ENCODE measurements at places on chromosomes 11 and 22.

DNA sequence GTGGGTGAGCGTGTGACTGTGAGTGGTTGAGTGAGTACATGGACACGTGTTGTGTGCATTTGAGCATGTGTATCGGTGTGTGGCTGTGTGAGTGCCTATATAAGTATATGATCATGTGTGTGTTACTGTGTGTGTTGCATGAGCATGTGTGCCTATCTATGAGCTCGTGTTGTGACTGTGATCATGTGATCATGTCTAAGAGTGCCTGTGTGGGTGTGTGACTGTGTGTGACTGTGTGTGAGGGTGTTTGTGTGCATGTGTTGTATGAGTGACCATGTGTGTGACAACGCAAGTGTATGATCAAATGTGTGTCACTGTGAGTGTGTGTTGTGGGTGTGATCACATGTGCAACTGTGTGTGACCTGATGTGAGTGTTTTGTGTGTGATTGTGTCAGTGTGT is 88.8 kb downstream of the UBASH3B start:
- no peak for DNase-seq

GRCh38 chr11:10674440-10674855 is 19.1 kb downstream of the IRAG1 start:
- no peak for DNase-seq

DNA sequence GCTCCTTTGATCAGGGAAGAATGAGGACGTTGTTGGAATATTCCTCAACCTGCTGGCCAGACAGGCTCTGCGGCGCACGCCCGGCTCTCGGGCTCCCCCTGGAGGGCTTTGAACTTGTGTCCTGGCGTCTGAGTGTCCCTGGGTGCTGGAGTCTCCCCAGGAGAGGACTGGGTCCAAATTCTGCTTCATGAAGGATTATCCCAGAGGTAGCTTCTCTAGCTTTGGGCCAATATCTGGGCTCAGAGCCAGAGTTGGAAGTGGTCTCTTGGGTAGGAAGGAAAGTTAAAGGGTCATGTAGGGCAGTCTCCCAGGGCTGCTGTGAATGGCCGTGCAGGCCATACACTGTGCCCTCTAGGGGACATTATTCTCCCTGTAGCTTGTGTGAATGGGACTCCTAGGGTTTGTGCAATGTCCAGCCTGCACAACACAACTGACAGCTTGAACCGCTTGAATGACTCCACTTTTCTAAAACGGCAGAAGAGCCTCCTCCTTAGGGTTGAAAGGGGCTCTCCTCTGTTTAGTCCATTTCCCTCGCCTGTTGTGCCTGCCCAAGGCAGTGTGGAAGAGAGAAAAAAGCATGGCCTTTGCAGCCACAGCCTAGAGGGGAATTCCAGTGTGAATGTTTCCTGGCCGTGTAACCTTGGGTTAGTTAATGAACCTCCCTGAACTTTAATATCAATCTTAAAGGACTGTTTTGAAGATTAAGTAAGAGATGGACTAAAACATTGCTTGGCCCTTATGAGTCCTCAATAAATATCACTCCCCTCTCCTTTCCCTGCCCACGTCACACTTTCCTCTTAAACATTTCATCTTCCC is 111.2 kb upstream of the THY1 start:
- peak; percentile 54 for DNase-seq

GRCh38 chr11:11553573-11553972 is 68.2 kb downstream of the GALNT18 start:
- DNase-seq, result no peak

GRCh38 chr22:39266398-39267030 is 21.7 kb upstream of the PDGFB start:
- DNase-seq, result peak; percentile 68

DNA sequence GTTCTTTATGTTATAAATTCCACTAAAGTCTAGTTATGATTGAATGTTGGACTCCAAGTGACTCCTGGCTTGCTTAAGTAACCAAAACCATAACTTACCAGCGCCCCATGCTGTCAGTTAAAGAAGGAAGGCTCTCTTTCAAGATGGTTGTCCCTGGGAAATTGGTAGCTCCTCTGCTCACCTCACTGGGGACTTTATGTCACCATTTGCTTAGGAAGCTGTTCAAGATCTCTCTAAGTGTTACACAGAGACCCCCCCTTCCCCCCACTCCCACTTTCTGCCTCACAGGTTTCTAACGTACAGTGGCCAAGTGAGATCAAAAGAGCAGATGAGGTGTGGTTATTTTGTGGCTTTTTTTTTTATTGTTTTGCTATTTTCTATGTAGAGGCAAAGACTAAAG is 301.8 kb downstream of the AASDHPPT start:
- no peak for DNase-seq

DNA sequence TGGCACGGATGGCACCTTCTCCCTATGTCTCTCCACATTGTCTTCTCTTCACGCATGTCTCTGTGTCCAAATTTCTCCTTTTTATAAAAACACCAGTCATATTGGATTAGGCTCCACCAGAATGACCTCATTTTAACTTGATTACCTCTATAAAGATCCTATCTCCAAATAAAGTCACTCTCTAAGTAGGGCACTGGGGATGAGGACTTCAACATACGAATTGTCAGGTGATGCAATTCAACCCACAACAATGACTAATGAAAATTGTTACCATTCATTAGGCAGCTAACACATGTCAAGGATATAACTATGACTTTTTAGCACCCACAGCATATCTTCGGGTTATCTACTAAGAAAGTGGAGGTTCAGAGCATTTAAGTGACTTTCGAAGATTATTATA is 55.5 kb upstream of the USP47 start:
- no peak for DNase-seq

- DNase-seq, result no peak
Measured at GRCh38 chr11:128832121-128832497, 35.0 kb downstream of the KCNJ1 start.

- no peak for DNase-seq
Measured at GRCh38 chr22:41523464-41524221, 20.6 kb downstream of the POLR3H start.

GRCh38 chr11:17798716-17799115 is 64.1 kb downstream of the KCNC1 start:
- no peak for DNase-seq

DNA sequence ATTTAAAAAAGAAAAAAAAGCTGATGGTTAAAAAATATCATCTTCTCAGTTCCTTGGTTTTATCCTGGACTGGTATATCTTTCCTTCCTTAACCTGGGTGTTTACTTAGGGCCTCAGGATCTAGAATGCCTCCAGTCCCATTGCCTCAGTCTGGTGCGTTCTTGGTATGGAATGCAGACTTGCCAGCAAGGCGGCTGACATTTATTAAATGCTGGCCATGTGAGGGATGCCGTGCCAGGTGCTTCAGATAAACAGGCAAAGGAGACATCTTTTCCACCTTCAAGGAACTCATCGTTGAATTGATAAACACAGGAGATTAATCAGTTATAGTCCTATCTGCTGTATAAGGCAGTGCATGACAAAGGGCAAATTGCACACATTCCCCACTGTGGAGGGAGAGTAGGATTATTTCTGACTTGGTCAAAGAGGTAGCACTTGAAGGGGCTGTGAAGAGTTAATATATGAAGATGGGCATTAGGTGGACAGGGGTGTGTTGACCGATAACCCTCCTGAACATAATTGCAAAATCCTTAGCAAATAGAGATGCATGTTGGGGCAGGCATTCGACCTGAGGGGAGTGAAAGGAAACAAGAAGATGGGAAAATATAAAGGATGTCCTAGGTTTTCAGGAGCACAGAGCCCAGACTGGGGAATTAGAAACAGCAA is 54.4 kb downstream of the ALX4 start:
- no peak for DNase-seq

GRCh38 chr22:28674121-28674563 is 5.5 kb downstream of the TTC28 start:
- DNase-seq, result peak; percentile 56

- no peak for DNase-seq
Measured at GRCh38 chr22:22091400-22091878, 108.9 kb upstream of the TOP3B start.

DNA sequence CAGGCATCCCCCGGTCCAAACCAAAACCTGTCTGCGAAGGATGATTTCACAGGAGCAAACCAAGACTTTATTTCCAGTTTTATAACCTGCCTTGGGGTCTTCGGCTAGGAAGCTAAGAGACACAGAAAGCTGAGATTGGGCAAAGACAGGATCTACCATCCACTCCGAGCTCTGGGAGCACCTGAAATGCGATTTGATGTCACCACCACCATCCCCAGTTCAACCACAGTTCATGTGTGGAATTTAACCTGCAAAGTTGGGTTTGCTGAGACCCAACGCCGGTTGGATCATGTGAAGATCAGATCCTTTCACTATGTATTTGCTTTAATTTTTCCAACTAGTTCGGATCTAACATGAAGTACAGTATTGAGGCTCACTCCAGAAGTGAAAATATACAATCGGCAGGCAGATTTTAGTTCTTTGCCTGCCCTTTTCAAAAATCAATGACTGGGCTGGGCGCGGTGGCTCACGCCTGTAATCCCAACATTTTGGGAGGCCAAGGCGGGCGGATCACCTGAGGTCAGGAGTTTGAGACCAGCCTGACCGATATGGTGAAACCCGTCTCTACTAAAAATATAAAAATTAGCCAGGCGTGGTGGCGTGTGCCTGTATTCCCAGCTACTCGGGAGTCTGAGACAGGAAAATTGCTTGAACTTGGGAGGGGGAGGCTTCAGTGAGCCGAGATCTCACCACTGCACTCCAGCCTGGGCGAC is 1.4 kb upstream of the C11orf24 start:
- DNase-seq, result no peak

DNA sequence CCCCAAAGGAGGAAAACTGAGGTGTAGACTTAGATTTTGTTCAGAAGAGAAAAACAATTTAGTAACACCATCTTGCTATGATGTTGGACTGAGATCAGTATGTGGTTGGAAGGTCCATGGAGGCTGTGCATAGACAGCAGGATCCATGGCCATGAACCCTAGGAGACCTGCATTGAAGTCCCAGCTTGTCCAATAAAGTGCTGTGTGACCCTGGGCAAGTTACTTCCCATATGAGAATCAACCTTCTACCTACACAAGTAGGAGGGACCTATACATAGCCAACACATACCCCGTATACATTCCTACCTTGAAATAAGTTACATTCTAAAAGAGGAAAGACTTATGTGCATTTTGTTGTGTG is 27.3 kb upstream of the ZNRF3 start:
- no peak for DNase-seq

GRCh38 chr11:26243426-26243825 is 88.5 kb upstream of the ANO3 start:
- DNase-seq, result no peak

GRCh38 chr22:46145361-46145851 is 4.9 kb upstream of the PPARA start:
- no peak for DNase-seq

DNA sequence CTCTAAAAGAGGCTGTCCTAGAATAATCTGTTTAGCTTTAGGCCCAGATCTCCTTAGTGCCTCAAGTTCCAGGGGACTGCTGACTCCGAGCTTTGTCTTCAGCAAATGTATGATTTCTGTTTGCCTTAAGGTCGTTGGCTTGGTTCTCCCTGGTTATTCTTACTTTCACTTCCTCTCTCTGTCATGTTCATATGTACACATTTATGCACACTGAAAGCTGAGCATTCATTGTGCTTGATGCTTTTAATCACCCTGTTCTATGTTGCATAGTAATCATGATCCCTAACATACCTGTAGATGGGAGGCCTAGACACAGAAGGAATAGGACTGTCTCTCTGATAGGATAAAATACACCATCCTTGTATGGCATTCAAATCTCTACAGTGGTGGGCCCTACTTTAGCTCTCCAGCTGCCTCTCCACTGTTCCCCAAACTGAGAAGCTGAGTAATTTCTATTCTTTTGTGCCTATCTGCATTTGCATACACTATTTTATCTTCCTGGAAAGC is 7.2 kb downstream of the PPFIBP2 start:
- DNase-seq, result peak; percentile 29

GRCh38 chr22:33601062-33601461 is 319.2 kb downstream of the LARGE1 start:
- no peak for DNase-seq

DNA sequence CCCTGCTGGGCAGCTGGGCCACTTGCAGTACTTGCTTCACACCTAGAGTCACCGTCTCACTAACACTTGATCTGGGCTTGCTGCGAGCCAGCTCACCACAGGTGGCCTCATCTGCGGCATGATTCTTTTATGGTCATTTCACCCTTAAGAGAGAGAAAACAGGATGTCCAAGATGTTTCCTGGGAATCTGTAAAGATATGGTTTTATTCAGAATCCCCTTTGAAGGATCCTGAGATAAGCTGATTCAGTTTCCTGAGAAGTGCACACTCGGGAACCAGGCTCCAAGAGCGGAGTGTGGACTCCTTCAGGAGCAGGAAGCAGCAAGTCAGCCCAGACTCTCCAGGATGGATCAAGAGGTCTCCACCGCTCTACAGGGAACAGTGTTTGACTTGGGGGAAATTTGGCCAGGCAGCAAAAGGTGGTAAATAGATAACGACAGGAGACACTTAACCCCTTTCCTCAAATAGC is 21.8 kb upstream of the TP53AIP1 start:
- DNase-seq, result no peak

DNA sequence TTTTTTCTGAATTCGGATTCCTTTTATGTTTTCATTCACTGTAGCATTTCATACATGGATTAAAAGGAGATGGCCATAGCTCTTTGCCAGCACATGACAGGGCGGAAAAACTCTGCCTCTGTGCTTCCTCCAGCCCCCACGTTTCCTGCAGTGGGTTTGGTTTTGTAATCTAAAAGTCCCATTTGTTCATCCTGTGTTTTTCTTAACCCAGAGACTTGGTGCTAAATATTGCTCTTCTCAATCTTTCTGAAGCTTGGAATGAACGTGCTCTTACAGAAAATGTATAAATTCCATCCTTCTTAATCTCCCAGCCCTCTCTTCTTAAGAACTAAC is 89.9 kb downstream of the PPP6R3 start:
- DNase-seq, result no peak

DNA sequence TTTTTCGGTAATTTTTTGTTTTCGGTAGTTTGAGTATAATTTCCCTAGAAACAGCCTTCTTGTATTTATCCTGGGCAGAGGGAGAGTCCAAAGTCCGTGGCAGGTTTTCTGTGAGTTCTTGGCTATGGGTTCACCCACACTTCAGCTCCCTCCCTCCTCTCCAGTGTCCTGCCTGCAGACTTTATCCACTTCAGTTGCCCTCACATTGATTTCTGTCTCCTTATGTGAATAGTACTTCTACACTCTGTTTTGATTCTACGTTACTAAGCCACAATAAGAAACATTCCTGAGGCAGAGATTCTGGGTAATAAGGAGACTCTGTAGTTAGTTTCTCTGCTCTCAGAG is 868.6 kb downstream of the METTL15 start:
- DNase-seq, result no peak

DNA sequence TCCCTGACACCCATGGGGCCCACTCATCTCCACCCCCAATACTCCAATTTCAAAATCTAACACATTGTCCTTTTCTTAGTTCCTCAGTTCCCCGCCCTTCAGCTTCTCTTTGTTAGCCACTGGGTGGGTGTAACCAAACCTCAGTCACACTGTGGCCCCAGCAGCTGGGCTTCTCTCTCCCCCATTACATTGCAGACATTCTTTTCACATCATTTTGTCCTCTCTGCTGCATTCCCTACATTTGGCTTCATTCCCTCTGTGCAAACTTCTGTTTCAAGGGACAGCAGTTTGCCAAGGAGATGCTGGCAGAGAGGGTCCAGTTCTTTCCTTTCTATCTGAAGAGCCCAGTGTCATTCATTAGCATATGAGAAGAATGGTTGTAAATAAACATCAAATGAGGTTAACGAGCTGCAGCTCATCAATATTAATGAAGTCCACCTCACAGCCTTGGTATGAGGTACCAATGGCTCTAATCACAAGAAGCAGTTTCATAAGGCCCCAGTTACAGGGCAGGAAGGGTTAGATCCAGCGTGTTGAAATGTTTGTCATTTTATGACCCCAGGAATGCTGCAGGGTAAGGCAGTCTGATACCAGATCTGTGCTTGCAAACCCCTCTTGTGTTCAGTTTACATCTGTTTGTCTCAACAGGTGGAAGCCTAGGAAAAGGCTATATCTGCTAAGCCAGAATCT is 72.3 kb downstream of the ARFGAP2 start:
- no peak for DNase-seq
